NAMALWA (cell line): ENCODE measurements at places on chromosomes 2 and 18.

GRCh38 chr2:174728096-174728495, 36.2 kb downstream of the CHRNA1 start:
- no peak for DNase-seq

DNA sequence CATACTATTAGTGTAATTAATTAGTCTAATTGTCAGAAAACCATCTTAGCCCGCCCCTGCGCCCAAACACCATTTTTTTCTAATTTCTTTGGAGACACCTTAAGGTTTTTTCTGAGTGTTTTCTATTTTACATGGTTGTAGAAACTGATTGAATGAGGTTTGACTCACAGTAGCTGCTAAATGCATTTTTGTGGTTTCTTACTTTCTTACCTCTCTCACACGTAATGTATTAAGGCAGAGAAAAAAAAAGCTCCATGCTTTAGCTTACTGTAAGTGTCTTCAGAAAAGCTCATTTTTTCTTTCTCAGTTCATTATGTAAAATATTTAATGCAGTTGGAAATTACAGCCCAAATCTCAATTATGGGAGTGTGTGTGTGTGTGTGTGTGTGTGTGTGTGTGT, 548.5 kb upstream of the LRRTM4 start:
- no peak for DNase-seq

DNA sequence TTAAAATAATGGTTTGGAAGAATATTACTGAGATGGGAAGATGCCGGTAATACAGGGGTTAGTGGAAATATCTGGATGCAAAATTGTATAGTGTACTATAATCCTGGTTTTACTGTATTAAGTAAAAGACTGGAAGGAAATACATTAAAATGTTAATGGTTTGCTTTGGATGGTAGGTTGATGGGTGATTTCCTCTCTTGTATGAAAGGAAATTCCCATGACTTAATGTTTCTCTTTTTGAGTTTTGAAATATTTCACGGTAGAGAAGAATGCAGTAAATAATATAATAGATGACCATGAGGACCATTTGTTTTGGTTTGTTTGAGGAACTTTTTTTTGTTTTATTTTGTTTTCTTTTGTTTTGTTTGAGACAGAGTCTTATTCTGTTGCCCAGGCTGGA, 8.2 kb downstream of the SPTBN1 start:
- DNase-seq: no peak

- DNase-seq: no peak
Measured at GRCh38 chr2:217993138-217993537, 9.7 kb downstream of the TNS1 start.

DNA sequence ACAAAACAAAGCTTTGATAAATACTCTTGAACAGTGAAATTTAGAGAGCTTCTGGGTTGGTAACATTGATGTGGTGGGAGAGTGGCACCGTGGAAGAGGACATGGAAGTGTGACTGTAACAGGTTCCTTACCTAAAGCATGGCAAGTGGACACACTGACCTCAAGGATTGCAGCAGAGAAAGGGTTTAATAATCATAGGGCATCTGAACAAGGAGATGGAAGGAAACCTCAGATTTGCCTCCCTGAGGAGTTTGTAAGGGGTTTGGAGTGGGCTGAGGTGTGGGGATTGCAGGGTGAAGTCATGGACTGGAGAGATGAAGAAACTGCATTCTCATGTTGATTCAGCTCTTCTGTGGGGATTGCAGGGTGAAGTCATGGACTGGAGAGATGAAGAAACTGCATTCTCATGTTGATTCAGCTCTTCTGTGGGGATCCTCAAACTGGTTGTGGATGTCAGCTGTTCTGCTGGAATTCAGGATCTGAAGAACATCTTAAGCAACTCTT, 83.8 kb upstream of the TLK1 start:
- no peak for DNase-seq

GRCh38 chr18:62279561-62279960, 45.5 kb upstream of the TNFRSF11A start:
- no peak for DNase-seq

DNA sequence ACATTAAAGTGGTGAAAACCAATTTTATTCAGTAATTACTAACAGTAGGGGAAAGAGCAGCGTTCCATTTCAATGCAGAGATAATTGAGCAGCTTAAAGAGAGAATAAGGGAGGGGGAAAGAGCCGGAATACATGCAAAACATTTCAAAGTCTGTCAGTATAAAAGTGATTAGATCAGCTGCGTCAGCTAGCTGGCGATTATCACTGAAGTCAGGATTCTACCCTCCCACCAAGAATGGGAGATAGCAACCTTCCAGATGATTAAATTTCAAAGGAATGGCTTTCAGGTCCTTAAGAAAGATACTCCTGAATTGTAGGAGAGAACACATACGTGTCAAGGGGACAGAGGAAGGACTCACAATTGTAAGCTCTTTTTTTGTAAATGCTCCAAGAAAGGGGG, 2.7 kb upstream of the ZC3H6 start:
- no peak for DNase-seq

GRCh38 chr18:57743008-57743407, 60.1 kb downstream of the ATP8B1 start:
- DNase-seq: no peak

DNA sequence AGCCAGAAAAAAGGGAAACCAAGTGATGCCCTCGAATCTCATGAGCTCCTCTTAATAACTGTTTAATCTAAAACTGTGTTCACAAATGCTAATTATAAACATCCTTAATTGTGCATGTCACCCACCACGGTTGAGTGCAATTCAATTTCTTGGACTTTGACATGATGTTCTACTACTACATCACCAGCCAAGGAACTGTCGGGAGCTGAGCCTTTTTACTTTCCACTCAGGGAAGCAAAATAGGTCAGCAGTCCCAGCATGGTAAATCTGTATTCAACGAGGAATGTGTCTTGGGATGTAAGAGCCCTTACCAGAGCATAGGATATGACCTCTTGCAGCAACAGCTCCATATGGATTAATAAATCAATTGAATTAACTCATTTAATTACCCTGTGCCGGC, 20.8 kb upstream of the REG3G start:
- DNase-seq: no peak

- no peak for DNase-seq
Measured at GRCh38 chr2:185404578-185404977, 334.0 kb upstream of the FSIP2 start.

DNA sequence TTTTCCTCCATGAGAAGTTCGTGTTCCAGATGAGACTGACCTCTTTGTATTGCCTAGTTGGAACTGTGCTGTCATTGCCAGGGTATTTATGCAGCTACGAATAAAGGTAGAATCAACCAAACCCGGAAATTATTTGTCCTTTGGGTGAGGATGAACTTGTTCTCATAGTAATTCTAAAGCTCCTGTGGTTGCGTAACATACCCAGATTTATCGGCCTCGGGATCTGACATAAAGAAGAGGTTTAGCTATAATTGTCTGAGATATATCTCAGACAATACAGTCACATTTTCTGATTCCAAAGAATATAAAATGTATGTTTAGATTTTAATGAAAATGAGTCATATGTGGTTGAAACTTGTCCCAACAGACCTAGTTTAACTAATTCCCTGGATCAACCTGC, 628.7 kb upstream of the LINC00305 start:
- DNase-seq: no peak

GRCh38 chr2:239260546-239261327, 140.1 kb downstream of the HDAC4 start:
- DNase-seq: no peak

- DNase-seq: no peak
Measured at GRCh38 chr2:43460174-43460546, 135.7 kb downstream of the THADA start.

DNA sequence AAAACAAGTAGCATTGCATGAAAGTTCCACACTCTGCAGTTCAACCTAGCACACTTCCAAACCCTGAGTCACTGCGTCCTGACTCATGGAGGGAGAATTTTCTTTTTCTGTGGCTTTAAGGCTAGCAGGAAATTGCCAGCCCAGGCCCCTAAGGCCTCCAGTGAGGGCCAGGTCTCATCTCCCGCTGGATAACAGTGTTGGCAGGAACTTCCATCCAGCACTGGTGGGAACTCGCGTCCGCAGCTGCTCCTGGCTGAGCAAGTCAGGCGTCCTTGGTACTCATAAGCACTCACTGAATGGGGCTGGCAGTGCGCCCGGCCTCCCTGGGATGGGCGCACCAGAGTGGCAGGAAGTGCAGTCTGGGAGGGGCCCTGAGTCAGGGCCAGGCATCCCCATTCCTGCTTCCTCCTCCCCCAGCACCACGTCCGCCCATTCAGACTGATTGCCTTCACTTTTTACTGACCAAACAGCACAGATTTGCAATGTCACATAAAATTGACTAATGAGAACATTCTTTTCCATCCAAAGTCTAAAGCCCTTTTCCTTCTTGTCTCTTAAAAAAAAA, 14.3 kb downstream of the MALL start:
- no peak for DNase-seq

GRCh38 chr2:214737188-214737587, 72.3 kb downstream of the BARD1 start:
- no peak for DNase-seq

- no peak for DNase-seq
Measured at GRCh38 chr2:109376796-109377495, 236.8 kb downstream of the SEPTIN10 start.

DNA sequence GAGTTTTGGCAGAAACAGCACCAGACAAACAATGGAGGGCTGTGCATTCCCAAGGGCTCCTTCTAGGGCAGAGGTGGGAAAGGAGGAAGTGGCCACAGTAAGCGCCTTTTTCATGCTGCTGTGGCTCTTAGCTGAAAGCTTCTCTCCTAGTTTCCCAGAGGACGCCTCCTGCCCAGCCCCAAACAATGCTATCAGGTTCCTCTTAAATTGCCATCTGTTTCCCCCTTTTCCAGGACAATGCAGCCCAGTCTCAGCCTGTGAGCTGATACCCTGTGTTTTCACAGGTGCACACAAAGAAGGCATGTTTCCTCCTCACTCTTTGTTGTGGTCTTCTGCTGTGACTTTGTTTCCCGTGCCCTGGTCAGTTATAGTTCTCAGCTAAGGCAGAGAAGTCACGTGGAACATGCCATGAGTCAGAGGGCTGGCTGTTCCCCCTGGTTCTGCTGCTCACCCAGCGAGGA, 5.4 kb upstream of the FAM124B start:
- no peak for DNase-seq

GRCh38 chr2:85971366-85971765, 82.6 kb upstream of the ST3GAL5 start:
- no peak for DNase-seq

DNA sequence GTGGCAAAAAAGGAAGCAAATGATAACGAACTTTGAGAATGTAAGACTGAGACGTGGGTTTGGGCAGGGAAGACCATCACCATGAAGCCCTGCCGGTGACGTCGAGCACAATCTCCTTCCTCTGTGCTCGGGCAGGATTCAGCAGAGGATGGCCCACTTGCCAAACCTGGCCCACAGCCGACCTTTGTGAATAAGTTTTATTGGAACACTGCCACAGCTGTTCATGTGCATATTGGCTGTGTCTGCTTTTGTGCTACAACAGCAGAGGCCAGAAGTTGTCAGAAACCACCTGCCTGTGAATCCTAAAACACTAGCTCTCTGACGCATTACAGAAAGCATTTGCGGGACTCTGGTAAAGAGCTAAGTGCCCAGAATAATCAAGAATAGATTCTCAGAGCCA, 223.9 kb downstream of the MYT1L start:
- DNase-seq: no peak

GRCh38 chr2:239308661-239309397, 92.0 kb downstream of the HDAC4 start:
- DNase-seq: no peak

DNA sequence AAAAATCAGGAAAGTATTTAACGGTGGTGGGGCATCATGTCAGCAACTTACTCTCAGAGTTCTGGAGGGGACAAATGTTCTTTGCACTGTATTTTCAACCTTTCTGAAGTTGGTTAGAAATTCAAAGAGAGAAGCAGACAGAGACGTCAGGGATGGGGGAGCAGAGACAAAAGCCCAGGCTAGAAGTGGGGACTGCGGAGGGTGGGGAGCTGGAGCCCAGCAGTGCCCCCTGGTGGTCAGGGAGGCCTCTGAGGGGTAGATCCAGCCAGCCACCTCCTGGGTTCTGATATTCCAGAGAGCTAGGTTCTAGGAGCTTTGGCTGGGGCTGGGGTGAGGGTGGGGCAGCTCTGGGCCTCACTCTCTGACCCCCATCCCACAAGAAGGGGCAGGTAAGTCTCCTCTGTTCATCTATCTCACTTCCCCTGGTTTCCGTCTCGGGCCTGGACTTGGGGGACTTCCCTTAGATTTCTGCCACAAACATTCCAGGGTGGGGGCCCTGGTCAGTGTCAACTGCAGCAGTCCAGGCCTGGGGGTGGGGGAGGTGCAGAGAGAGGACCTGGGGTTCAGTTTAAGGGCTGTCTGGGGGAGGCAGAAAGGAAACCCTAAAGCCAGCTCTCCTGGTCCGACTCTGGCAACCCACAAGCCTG, 8.9 kb downstream of the TNS1 start:
- DNase-seq: peak; percentile 56

- DNase-seq: no peak
Measured at GRCh38 chr2:65464604-65465003, 32.2 kb upstream of the SPRED2 start.

GRCh38 chr2:8488001-8488738, 193.7 kb upstream of the ID2 start:
- no peak for DNase-seq

DNA sequence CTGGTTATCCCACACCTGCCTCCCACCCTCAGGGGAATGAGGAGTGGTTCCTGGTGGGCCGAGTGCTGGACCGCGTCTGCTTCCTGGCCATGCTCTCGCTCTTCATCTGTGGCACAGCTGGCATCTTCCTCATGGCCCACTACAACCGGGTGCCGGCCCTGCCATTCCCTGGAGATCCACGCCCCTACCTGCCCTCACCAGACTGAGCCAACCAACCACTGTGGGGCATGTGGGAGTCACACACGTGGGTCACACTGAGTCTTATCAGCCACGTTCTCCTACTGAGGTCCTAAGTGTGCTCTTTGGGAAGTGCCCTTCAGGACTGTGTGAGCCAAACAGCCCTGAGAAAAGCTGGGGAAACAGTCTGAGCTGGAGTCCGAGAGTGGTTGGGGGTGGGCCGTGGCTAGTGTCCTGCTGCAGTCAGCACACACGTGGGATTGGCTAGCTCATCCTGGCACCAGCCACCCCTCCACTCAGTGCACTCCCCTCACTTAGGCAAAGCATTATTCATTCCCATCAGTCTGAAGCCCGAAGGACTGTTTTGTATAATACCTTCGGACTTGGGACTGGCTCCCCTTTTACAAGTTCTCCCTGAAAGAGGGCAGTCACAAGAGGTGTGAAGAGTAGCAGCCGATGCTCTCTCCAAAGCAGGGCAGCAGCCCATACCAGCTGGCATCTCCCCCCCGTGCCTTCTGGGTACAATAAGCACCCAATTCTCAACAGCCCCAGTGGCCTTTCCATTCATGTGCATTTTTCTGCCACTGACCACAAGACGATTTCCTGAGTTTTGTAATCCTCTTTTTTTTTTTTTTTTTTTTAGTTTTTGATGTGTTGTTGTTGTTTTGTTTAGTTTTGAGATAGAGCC, 4.6 kb downstream of the TIGD1 start:
- DNase-seq: no peak

- no peak for DNase-seq
Measured at GRCh38 chr2:61141151-61141550, 20.8 kb upstream of the C2orf74 start.

- DNase-seq: no peak
Measured at GRCh38 chr2:171858397-171858958, 35.6 kb downstream of the SLC25A12 start.
